ENCODE measurements at places on chromosomes 2 and 18.

DNA sequence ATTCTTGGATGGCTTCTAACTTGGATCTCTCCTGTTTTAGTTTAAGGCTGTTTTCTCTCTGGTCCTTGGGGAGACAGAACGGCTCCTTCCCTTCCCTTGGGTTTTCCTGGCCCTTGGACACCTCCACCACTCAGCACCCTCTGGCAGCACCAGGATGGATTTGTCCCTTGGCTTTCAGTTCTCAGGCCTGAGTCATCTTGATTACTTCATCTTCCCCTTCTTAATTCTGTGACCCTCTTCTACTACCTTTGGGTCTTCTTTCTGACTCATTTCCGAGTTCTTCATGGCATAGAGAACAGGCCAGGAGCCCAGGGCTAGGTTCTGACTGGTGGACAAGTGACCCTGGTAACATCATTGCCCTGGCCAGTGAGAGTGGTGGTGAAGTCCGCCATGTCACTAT is 14.9 kb downstream of the IGFBP2 start:
- no peak for DNase-seq

DNA sequence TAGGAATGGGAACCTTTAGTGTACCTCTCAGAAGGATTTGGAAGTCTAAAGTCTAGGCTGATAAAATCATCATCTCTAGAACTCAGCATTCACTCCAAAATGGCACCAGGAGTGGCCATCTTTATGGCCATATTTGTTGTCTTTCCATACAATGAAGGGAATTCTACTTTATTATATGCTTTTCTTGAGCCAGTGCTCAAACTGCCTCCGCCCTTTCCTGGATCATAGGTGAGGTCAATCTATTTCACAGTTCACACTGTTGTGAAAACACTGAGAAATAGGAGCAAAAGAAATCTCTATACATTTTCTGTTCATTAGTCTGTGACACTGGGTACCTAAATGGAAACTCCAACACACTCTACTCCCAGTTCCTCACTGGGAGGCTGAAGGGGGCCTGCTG is 55.6 kb downstream of the SP110 start:
- no peak for DNase-seq

- no peak for DNase-seq
These were observed 47.1 kb downstream of the PLCL1 start for GRCh38 chr2:197851451-197851850.

DNA sequence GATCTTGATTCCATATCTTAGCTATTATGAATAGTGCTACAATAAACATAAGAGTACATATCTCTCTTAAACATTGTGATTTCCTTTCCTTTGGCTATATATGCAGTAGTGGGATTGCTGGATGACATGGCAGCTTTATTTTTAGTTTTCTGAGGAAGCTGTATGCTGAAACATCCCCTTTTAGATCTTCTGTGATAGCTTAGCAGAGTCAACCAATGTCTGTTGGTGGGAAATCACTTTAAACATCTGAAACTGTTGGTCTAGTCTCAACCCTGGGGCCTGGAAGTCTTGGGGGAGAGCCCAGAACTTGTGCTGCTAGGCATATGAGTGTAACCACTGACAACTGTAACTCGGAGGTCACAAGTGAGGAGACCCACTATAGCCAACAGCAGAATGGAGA is 378.6 kb upstream of the SLC14A2 start:
- DNase-seq, result no peak

DNA sequence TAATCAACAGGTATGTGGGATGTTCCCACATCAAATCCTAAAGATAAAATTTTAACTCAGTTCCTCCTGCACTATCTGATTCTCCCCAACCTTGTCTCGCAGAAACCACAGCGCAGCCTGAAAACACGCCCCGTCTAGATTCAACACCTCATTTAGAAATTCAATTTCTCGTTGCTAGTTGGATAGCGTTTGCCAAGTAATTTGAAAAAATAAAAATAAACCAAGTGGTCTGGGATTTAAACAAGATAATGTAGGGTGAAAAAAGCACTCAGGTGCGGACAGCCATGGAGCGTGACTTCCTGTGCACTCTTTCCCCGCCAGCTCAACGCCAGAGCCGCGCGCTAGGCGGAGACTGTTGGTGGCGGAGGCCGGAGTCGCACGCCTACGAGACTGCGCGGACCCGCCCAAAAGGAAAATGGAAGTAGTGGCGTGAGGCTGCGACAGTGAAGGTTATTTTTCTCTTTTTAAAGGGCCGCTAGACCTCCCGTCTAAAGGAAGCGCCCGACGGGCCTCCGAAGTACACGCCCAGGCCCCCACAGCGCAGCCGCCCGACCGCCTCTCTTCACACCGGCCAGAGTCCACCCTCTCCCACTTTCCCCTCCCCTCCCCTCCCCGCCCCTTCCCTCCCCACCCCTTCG is 615 bp upstream of the CCNT2 start:
- DNase-seq, result no peak

DNA sequence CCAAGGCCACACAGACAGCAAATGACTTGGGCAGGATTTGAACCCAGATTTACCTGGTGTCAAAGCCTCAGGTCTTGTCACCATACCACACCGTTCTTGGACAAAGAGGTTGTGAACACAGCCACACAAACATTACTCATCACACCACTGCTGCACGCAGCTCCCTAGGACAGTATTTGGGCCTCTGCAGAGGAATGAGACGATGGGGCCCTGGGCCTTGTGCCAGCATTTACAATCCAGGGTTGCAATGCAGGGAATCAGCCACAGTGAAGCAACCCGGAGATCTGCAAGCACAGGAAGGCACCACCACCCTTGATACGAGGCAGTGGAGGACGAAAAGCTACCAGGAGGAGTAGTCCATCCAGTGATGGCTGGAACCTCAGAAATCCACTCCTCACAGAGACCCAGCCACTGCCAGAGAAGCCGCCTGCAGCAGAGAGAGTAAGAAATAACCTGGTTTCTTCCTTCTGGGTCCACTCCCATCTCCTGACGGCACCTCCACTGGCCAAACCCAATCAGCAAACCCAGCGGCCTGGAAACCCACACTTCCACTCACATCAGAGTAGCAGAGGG is 3.7 kb upstream of the MTCL1 start:
- no peak for DNase-seq

DNA sequence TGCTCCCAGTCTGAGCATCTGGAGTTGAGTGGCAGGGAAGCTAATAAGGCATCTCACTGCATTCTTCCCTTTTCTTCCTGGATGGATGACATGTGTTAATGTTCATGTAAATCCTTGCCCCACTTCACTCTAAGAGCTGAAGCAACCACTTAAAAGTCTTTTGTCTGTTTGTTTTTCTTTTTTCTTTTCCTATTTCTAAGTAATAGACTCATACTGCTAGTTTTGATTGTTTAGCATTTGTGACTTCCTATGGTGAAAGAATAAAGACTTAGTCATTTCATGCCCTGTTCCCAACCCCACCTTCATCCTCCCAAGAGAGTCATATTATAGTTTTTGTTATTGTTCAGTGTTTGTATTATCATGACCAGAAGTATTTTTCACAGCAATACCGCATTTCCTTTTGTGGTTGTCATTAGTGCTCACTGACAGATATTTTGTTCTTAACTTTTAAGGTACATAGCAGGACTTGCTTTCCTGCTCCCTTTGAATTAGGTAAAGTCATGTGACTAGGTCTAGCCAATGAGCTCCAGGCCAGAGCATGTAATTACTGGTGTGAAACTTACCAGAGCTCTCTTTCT is 18.1 kb upstream of the SPP2 start:
- DNase-seq, result peak; percentile 78

DNA sequence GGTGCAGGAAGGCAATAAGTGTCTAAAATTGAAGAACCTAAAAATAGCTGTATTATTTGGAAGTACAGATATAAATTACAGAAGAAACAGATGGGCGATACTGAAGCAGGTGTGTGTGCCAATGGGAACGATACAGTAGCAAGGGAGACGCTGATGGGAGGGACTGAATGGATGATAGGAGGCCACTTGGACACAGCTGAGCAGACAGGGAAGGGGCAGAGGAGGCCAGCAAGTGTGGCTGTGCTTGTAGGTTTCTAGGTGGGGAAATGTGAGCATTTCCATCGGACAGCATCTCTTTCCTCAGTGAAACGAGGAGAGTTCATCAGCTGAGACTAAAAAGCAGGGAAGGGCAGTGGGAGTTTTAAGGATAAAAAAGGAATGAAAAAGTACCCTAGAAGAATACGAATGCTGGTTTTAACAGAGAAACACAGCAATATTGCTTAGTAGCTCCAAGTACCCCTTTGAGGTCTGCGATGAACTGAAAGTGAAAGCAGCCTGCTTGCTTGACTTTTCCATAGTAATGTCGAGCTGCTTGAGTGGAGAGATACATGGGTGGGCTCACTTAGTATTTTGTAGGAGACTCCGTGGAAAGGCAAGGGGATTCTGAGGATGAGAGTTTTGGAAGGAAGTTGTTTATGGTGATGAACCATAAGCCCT is 91.7 kb upstream of the EPC2 start:
- DNase-seq, result peak; percentile 55

GRCh38 chr2:147711031-147711430 is 133.8 kb upstream of the ACVR2A start:
- DNase-seq, result no peak

DNA sequence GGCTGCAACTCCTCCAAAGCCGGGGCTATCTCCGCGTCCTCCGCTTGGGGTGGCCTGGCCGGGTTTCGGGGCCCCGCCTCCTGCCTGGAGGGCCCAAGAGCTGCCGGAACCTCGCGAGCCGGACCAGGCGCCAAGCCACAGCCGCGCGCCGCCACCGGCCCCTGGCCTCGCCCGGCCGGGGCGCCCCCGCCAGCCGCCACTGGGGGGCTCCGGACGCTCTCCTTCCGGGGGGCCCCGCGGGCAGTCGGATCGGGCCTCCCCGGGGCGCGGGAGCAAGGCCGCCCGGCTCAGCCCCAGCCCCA is 17.4 kb upstream of the HAAO start:
- DNase-seq, result no peak

DNA sequence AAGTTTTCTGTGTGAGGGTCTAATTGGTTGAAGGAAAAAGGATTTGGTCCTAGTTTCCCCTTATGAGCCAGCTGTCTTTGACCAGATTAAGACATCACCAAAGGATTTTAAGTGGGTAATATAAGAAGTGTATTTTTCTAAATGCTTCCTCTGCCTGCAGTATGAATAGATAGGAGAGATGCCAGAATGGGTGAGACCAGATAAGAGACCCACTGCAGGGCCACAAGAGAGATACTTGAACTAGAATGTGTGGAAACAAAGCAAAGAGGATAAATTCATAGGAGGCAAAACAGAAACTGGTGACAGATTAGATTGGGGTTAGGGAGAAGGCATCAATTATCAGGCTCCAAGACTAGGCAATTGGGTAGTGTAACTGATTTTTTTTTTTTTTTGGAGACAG is 1.1 kb upstream of the HDHD2 start:
- DNase-seq, result no peak

DNA sequence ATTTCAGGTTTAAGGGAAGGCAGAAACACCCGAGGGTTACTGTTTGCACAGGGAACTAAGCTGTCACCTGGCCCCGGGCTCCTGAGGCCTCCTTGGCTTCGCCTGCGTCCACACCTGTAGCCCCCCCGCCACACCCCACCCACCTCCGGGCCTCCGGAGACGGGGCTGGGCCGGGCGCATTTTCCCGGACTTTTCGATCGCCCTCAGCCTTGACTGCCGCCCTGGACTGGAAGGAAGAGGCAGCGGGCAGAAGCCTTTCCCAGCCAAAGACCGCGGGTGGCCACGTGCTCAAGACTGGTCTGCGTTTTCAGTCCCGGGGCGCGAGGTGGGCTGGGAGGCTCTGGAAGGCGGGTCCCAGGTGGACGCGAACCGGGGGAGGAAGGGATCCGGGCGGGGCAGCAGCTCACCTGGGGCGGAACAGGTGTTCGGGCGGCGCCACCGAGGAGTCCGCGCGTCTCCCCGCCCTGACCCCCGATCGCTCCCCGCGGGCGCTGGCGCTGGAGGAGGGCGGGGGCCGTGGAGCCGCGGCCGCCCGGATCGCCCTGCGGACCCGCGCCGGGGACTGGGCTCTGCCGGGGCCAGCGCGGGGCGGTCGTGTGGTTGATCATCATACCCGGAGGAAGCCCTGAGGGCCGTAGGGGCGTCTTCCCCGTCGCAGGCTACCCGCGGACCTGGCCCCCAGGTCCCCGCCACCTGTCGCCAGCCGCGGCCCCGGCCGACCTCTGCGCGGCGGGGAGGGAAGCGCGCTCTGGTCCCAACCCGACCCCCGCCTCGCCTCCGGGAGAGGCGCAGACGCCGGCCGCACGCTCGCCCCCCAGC is 3.2 kb downstream of the ID2 start:
- DNase-seq, result peak; percentile 48

- DNase-seq, result no peak
These were observed 146.3 kb downstream of the GALR1 start for GRCh38 chr18:77395953-77396352.

GRCh38 chr2:66581339-66582103 is 146.6 kb downstream of the MEIS1 start:
- no peak for DNase-seq

All from CD4-positive, alpha-beta T cell treated with Interleukin-4 for 1 hour (primary cell).